ENCODE measurements at places on chromosomes 11 and 22. TPM values are rescaled to one million over a fixed set of nuclear protein-coding genes. Genes with fewer than 3 reads are reported as not detected.

DNA sequence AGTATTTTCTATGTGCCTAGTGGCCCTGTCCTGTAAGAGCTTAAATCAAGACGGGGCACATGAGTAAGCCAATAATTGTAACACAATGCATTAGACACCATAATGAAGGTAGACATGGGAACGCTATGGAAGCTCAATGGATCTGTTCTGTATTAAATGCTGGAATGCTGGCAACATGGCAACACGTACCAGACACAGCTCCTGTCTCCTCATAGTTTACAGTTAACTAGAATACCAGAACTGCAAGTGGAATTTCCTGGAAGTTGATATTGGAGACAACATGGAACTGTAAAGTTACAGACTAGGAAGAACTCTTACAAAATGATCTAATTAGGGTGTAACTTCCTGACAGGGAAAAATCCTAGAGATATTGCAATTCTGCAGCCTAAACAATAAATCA lies 12.4 kb downstream of the P4HA3 start:
- no peak for DNase-seq

- peak; percentile 58 for DNase-seq
These were observed 787.7 kb downstream of the NTM start for GRCh38 chr11:132158091-132158490.

DNA sequence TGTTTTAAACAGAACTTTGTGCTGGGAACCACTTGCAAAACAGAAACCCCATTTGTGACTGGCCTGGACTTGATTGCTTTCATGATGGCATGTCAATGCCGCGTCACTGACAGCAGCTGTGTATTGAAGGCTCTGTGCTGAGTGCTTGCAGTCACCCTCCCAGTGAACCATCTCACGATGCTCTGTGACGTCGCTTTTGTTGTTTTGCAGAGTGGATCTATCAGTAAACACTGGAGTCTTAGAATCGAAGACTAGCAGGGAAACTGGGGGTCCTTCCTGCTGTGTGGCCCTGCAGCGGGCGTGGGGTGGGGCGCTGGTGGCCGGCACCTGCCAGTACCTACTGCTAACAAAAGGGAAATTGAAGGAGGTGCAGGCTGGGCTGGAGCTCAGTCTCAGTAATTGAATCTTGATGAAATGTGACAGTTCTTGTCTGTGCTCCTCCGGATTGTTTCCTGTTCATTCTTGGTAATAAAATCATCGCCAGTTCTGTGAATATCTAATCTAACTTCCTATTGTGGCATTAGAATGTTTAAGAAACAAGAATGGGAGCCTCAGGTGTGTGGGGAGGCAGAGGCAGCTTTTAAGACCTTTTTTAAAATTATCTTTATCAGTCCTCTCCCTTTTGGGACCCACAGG lies 50.5 kb upstream of the PARVG start:
- no peak for DNase-seq

DNA sequence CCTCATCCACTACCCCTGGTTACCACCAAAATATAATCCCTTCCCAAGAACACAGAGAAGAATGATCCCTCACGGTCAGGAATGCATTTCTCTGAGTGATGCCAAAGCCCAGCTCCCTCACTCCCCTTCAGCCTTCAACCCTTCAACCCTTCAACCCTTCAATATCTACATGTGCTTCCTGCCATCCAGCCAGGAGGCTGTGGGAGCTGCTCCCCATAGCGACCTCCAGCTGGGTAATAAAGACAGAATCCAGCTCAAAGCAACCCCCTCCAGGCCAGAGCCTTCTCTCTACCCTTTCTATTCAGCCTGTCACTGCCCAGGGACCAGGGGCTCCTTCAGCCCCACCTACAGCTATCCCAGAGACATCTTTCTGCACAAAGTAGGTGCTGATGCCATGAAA lies 2.7 kb downstream of the ARHGAP1 start:
- no peak for DNase-seq

DNA sequence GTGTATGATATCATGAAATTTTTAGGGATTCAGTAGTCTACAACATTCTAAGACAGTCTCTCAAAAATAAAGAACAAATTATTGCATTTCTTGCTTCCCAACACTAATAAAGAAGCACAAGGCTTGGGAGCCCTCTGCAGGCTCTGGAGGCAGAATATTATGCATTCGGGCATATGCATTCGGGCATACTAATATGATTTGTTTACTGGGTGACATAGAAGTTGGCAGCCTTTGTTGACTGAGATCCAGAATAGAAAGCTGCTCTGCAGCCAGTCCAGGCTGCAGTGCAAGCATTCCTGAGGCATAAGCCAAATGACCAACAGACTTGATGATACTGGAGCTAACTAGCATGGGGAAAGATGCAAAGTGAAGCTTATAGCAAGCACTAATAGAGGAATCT lies 945.5 kb downstream of the OPCML start:
- no peak for DNase-seq

- no peak for DNase-seq
These were observed 292.2 kb upstream of the RAG2 start for GRCh38 chr11:36890121-36890679.

DNA sequence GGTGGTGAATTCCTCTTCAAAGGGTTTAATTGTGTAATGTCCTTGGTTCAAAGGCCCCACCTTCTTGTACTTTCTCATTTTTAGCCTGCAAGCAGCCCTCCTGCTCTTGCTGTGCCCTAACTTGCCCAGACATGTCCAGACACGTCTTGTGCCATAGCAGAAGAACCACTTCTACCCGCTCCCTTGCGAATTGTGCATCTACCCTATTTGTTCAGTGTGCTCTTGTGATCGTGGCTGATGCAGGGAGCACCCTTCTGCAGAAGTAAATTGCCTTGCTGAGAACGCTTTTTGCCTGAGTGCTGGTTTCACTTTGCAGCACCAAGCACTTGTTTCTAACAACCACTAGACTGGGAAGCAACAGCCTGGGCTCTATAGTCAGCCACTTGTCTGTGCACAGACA lies 249.4 kb downstream of the SBF2 start:
- DNase-seq: no peak

The PLEKHB1 gene
- total RNA-seq: 15.8 TPM

The TRIM66 gene
- total RNA-seq: 7.8 TPM

The CHRDL2 gene
- total RNA-seq: 0.25 TPM

The OR5D14 gene
- not detected for total RNA-seq

The AP1B1 gene
- total RNA-seq: 71.6 TPM

The MYRF gene
- total RNA-seq: 5.2 TPM

The SYT12 gene
- 7.3 TPM for total RNA-seq

The OR2AG2 gene
- total RNA-seq: 0.09 TPM

The SCO2 gene
- total RNA-seq: 1.5 TPM

The EFCAB6 gene
- total RNA-seq: 0.94 TPM
